ENCODE measurements at places on chromosomes 5 and 9. TPM values are rescaled to one million over a fixed set of nuclear protein-coding genes. Genes with fewer than 3 reads are reported as not detected.

Gene MRPL50
- total RNA-seq = 45.7 TPM

Gene KIF4B
- 0.46 TPM for total RNA-seq

Gene ELOVL7
- total RNA-seq = 6.9 TPM

Gene NUTM2F
- total RNA-seq = not detected

Gene GABRA6
- total RNA-seq = 0.23 TPM

Gene PPP1R2B
- 0.23 TPM for total RNA-seq

Gene GARIN3
- total RNA-seq = not detected

Gene DDX4
- not detected for total RNA-seq

Gene SAPCD2
- 4.2 TPM for total RNA-seq

Gene SLC22A4
- total RNA-seq = 2.5 TPM

Gene PTGS1
- total RNA-seq = 1.4 TPM

Gene OGN
- 11.8 TPM for total RNA-seq

Gene DCTN3
- 150 TPM for total RNA-seq

Gene SEMA4D
- total RNA-seq = 24.7 TPM

Gene FOXD4L3
- 0.23 TPM for total RNA-seq

Gene DCAF12
- 36.2 TPM for total RNA-seq
